Osteocyte (in vitro differentiated cells): ENCODE measurements at places on chromosomes 16 and 17.
A peak's percentile ranks its signal among the peaks of the same experiment; 100 is the strongest.

DNA sequence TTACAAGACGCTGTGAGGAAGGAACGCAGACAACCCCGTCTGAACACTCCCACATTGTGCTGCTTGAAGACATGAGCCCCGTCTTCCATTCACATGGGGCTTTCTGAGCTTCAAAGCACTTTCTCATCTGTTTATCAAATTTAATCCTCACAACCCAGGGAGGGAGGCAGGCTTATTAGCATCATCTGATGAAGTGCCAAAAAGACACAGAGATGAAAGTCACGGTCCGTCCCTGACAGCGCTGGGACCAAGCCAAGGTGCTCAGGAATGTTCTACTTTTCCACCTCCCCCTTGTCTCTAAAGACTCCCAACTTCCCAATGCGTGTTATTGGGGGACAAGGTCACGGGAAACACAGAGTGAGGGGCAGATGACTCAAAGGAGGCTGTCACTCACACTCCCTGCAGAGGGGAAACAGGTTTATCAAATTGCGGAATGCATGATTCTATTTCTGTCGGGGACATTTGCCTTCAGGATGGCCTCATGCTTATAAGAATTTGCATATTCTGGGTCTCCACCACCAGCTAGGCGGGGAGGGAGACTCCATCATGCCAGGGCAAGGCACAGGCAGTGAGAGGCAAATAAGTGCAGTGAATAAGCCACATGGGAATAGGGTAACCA lies 10.7 kb downstream of the XYLT1 start:
- no peaks in the 10 kb centered on the region for H3K36me3 ChIP-seq
- H3K27ac ChIP-seq = no peak overlapping the region
- H3K4me1 ChIP-seq = peaks cover 7% of the 10 kb centered on the region
- no peaks in the 10 kb centered on the region for H3K27me3 ChIP-seq

- no peak overlapping the region for H3K4me3 ChIP-seq
- H3K27me3 ChIP-seq = no peaks in the 10 kb centered on the region
- H3K27ac ChIP-seq = no peak overlapping the region
- H3K36me3 ChIP-seq = no peaks in the 10 kb centered on the region
These were observed 62.4 kb downstream of the VAT1L start for GRCh38 chr16:77850636-77851333.

- peaks cover 2% of the 10 kb centered on the region for H3K36me3 ChIP-seq
- peaks cover 22% of the 10 kb centered on the region for H3K4me1 ChIP-seq
- no peak overlapping the region for H3K4me3 ChIP-seq
- H3K27me3 ChIP-seq = no peaks in the 10 kb centered on the region
- DNase-seq = no peak
- no peak overlapping the region for H3K27ac ChIP-seq
These were observed 4.3 kb downstream of the SMIM5 start for GRCh38 chr17:75637551-75637950.

- no peaks in the 10 kb centered on the region for H3K27me3 ChIP-seq
- no peaks in the 10 kb centered on the region for H3K36me3 ChIP-seq
- no peak overlapping the region for H3K27ac ChIP-seq
- no peak for DNase-seq
These were observed 8.8 kb upstream of the CEP112 start for GRCh38 chr17:66200685-66201092.

DNA sequence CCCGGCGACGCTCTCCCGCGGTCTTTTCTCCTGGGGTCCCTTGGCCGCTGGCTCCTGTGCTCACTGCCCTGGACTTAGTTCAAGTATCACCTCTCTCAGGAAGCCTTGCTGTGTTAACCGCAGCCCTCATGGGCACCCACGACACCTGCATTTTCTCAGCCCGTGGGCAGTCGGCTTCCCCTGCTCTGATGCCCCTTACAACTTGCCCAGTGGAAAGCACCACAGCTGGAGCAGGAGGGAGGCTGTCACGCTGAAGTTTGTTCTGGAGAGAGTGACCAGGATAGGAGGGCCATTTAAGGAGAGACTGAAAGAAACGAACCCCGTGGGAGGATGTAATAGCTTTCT lies 395 bp downstream of the STXBP4 start:
- no peak overlapping the region for H3K27ac ChIP-seq
- H3K27me3 ChIP-seq = no peaks in the 10 kb centered on the region
- peaks cover 5% of the 10 kb centered on the region for H3K36me3 ChIP-seq
- no peak overlapping the region for H3K4me3 ChIP-seq
- H3K4me1 ChIP-seq = peaks cover 21% of the 10 kb centered on the region

DNA sequence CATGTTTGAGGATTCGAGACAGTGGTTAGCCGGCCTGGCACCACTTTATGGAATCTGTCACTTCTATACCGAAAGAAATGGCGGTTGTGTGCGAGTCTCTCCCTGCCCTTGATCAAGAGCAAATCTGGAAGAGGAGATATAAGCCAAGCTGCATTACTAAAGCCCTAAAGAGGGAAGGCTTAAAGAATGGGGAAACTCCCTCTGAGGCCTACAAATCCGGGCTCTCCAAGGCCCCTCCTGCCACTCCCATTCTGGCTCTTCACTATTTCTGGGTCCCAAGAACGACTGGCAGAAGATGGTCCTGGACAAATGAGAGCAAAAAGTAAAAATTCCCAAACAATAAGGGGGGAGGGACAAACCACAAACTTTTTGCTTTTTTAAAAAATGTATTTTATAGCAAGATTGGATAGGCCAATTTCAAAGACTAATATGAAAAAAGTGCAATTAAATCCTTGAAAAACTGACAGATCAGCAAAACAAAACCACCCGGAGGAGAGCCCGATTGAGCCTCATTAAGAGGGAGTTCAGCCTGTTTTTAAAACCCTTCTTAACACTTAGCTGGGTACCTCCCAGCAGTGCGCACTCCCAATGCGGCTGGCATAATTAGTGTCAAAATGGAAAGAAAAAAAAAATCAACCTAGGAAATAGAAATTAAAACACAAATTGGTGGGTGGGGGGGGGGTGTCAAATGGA lies 193.5 kb downstream of the ZFHX3 start:
- no peak overlapping the region for H3K4me3 ChIP-seq
- peaks cover 8% of the 10 kb centered on the region for H3K36me3 ChIP-seq
- H3K27ac ChIP-seq = peak overlapping the region; percentile 56
- no peak for DNase-seq
- H3K27me3 ChIP-seq = no peaks in the 10 kb centered on the region

DNA sequence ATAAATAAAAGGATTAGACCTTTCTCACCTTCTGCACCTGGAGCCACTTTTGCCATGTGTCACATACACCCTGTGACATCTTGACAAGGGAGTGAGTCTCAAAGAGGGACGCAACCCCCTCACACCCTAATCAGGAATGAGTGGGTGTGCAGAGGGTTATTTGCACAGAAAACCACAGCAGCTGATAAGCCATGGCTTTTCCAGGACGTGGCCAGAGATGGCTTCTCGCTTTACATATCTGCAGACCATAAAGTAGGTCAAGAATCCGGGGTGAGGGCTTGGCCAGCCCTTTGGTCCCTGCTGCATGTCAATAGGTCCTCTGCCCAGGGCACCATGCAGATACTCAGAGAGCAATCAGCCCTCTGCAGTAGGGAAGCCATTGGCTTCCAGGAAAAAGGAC lies 2.4 kb upstream of the CD300LF start:
- DNase-seq = no peak
- peaks cover 33% of the 10 kb centered on the region for H3K27me3 ChIP-seq
- H3K4me3 ChIP-seq = no peak overlapping the region
- no peaks in the 10 kb centered on the region for H3K4me1 ChIP-seq
- no peaks in the 10 kb centered on the region for H3K36me3 ChIP-seq

DNA sequence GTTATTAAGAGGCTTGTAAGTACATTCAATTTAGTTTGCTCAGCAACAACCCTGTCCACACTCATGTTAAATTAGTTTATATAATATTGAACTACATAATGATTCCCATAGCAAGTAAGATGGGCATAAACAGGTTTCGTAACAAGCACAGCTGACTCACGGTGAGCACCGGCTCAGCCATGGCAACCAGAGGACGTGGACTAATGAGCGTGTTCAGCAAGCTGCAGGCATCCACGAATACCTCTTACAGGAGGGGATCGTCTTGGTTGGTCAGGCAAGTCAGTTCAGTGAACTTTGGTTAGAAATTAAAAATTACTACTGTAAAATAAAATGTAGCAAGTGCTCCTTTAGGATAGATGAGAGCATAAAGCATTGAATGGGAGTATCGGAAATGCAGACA lies 58.4 kb downstream of the ELAC2 start:
- no peaks in the 10 kb centered on the region for H3K27me3 ChIP-seq
- DNase-seq = no peak
- H3K4me3 ChIP-seq = no peak overlapping the region
- H3K4me1 ChIP-seq = no peaks in the 10 kb centered on the region

DNA sequence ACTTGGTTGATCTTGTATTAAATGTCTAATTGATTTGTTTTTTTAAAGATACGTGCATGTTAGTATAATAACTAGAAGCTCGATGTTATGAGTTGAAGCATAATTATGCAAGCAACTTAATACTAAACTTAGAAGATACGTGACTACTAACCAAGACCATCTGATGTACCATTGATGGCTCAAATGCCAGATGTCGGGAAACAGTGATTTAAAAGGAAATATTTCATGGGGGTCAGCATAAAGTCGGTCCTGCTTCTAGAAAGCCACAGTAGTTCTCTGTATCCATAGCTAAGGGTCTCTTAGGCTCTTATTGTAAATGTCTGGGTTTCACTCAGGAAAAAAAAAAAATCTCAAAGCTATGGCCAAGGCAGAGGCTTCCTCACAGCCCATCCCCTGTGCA lies 61.2 kb upstream of the RBFOX1 start:
- H3K36me3 ChIP-seq = no peaks in the 10 kb centered on the region
- H3K27me3 ChIP-seq = no peaks in the 10 kb centered on the region
- H3K4me3 ChIP-seq = no peak overlapping the region
- no peak for DNase-seq
- H3K27ac ChIP-seq = no peak overlapping the region
- H3K4me1 ChIP-seq = no peaks in the 10 kb centered on the region

- no peak overlapping the region for H3K4me3 ChIP-seq
- no peak overlapping the region for H3K27ac ChIP-seq
- H3K27me3 ChIP-seq = peaks cover 2% of the 10 kb centered on the region
- no peaks in the 10 kb centered on the region for H3K4me1 ChIP-seq
- DNase-seq = no peak
- no peaks in the 10 kb centered on the region for H3K36me3 ChIP-seq
These were observed 28.6 kb upstream of the GAN start for GRCh38 chr16:81286190-81286589.

DNA sequence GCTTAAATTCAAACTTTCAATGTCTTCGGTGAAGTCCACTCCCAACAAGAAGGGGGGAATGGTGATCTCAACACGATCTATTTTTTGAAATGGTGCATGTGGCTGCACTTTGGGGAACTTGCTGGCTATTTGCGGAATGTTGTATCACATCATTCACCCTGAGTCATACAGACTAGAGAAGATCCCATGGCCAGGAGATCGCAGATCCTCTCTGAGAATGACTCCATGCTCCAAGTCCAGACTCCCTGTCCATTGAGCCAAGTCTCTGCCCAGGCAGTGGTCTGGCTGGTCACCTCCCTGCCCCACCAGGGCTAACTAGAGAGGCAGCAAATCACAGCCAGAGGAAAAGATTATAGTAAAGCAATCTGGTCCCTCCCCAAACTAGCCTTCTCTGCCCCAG lies 120.6 kb downstream of the XYLT1 start:
- no peak overlapping the region for H3K4me3 ChIP-seq
- H3K27me3 ChIP-seq = no peaks in the 10 kb centered on the region
- H3K27ac ChIP-seq = no peak overlapping the region
- no peak for DNase-seq

DNA sequence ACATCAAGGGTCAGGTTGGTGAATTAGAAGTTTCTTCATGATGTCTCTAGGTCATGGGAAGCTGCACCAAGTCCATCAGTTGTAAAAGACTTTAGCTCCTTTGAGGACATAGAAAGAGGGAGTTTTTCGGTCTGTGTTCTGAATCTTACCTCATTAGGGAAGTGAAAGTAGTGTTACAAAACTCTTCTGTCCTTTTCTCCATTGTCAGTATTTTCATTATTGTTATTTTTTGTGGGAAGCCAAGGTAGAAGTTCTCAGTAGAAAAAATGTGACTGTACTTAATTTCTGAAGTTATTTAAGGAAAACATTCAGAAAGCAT lies 24.2 kb downstream of the MAP3K3 start:
- H3K4me3 ChIP-seq = no peak overlapping the region
- DNase-seq = no peak
- H3K36me3 ChIP-seq = peaks cover 23% of the 10 kb centered on the region

DNA sequence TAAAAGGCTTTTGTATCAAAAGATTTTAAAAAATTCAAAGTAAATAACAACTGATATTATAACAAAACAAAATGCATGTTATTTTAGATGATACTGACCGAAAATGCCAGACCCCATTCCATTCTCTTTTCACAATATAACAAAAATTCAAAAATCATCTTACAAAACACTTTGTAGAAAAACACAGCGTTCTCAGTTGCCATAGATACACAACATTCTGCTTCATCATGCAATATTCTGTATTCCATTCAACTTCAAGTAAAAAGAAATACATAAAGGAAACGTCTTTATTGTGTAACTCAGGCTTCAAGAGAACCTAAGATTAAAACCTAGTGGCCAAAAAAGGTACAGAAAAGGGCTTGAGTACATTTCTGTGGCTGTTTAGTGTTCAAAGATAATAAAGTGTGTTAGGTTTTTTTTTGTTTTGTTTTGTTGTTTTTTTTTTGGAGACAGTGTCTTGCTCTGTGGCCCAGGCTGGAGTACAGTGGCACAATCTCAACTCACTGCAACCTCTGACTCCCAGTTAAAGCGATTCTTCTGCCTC lies 250.5 kb downstream of the CEP112 start:
- no peak overlapping the region for H3K4me3 ChIP-seq
- DNase-seq = no peak
- no peaks in the 10 kb centered on the region for H3K4me1 ChIP-seq

GRCh38 chr17:77729587-77729986 lies 228.9 kb upstream of the TNRC6C start:
- peaks cover 45% of the 10 kb centered on the region for H3K27me3 ChIP-seq
- H3K27ac ChIP-seq = no peak overlapping the region
- no peak for DNase-seq

DNA sequence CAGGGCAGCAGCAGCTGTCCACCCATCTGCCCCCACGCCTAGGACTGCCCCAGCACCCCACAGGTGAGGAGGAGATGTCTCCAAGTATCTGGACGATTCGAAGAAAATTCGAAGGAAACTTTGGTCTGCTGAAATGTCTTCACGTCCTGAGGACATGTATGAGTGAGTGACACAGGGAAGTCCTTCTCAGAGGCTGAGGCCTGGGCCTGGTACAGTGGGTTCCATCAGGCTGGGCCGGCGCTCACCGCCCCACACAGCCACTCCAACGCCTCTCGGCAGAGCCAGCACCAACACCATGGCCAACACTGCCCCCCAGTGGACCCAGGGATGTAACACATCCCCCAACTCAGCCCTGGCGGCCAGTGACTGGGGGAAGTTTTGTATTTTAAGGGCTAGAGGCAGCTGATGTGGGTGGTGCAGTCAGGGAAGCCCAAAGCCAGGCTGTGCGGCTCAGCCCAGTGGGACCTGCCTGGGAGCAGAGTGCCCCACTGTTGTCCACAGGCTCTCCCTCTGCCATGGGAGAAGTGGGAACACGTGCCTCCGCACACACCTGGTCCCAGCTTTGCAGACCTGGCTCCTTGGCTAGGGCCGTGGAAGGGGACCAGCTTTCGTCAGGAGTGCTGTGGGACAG lies 55.8 kb upstream of the FASN start:
- H3K27me3 ChIP-seq = no peaks in the 10 kb centered on the region
- no peak overlapping the region for H3K4me3 ChIP-seq
- peak; percentile 91 for DNase-seq

- no peak for DNase-seq
- H3K4me1 ChIP-seq = peaks cover 27% of the 10 kb centered on the region
- H3K4me3 ChIP-seq = no peak overlapping the region
- no peaks in the 10 kb centered on the region for H3K36me3 ChIP-seq
These were observed 62.7 kb downstream of the GAS7 start for GRCh38 chr17:10135539-10136257.
